HTR-8/SVneo (cell line): ENCODE measurements at places on chromosomes 7 and 10.

DNA sequence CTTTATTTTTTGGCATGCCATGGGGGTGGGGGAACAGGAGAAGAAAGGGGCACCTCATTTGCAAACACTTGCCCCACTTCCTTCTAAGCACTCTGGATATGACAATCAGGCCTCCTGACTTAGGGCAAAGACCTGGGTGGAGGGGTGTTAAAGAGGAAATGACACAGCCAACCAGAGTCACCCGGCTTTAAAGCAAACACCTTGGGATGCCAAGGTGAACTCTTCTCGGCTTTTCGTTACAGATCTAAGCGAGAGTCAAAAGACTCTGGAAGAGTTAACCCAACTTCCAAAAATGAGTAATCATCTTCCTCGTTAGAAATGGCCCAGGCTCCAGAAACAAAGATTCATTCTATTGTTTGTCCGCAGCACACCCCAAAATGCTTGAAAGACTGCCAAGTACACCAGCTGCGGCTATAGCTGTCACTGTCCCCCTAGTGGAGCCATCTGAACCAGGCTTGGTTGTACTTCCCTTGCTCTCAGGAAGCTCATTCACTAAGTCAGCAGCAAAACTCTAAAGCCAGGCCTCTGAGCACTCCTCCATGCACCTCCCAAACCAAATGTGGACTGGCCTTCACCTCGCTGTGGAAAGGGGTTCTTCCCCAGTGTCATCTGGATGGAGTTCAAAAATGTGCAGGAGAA is 24.8 kb downstream of the FAM53B start:
- DNase-seq, result no peak

DNA sequence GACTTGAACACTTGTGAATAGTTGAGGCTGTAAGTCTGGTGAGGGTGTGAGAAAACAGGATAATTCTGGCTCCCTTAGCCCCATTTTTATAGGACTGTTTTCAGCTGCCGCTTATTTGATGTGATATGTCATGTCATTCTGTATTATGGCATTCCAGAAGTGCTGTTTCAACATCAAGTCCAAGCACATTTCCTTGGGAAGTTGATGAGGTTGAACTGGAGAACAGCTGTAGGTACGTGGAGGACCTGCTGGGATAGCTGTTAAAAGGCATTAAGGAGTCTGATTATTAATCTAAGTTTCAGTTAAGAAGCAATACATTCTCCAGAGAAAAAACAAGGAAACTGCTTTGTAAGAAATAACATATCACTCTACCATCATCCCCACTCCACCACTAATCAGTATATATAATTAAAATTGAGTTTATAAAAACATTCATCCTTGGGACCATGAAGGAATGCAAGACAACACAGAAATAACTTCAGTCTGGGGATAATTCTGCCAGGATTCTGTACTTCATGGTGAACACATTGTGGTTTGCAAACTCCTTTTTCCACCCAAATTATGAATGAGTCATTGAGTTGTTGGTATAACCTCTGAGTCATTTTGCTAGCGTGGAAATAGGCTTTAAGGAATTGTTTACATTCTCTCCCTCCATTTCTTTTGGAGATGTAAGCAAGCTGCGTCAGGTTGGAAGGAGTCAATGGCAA is 39.9 kb upstream of the TMEM229A start:
- DNase-seq, result peak; percentile 3

DNA sequence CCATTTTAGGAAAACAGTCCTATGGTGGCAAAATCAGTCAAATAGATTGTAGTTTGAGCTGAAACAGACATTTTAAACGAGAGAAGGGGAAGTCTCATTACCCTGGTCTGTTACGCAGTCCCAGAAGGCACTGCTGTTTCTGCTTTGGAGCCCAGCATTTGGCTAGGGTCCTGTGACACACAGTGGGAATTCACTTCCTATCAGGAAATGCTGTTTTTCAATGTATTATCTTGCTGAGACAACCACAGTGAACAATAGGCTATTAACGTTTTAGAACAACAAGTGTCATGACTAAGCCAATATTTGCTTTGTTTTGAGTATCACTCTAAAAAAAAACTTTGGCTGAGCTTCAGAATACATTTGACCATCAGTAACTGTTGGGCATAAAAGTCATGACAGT is 74.1 kb downstream of the ADD3 start:
- no peak for DNase-seq

DNA sequence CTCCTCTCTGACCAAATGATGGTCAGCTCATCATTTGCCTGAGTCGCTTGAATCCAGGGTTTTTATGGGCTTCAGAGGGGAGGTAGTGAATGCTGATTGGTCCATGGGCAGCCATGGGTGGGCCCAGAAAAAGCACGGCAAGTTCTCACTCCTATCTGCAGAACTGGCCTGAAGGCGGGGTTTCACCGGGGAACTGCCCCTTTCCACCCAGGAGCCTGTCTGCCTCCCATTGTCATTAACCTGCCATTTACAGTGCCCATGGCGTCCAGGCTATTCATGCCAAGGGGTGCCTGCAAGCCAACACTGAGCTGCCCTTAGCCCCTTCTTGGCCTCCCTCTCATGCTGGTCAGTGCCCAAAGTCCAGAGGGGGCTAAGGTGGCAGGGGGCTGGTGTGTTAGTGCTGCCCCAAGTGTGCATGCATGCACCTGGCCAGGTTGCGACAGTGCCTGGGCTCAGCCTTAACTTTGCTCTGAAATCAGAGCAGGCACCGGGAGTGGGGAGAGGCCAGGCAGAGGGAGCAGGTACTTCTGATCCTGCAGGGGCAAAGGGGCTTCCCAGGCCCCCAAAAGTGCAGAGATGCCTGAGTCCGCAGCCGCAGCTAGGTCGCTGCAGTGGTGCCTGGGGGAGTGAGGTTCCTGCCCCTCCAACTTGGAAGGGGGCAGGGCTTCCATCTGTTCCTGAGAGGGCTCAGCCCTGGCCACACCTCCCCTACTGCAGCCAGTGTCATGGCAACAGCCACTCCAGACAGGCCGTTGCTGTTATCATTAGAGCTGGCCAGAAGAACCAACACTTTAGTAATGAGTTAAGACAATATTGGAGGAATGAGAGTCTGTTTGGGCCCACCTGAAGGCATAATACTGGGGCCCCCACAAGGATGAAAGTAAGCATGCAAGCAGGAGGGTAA is 561.6 kb downstream of the GRM8 start:
- no peak for DNase-seq

- peak; percentile 36 for DNase-seq
These were observed 1194.4 kb upstream of the SORCS1 start for GRCh38 chr10:108358912-108359311.

GRCh38 chr10:53122281-53122680 is 349.7 kb upstream of the MBL2 start:
- no peak for DNase-seq

- no peak for DNase-seq
These were observed 220.7 kb upstream of the GLI3 start for GRCh38 chr7:42457663-42458062.

- no peak for DNase-seq
These were observed 207.1 kb downstream of the TRIL start for GRCh38 chr7:28750981-28751380.

DNA sequence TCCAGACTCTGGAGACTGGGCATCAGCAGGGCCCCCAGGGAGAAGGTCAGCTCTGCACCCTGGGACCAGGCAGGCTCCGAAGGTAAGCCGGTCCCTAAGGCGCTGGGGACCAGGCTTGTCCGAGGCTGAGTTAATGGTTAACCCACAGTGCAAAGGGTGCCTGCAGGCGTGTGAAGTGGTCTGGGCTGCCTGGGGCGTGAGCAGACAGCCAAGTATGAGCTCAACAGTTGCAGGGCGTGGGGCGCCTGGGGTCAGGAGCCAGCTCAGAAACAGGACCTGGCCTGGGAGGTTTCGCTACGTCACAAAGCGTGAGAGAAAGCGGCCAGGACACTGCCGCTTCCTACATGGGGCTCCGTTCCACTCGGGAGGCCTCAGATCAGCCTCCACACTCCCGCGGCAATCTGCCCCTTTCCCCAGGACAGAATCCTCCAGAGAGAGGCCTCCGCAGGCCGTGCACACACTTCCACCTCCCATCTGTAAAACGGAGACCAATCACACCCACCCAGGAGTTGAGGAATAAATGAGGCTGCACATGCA is 16.0 kb downstream of the PDGFA start:
- DNase-seq, result no peak

DNA sequence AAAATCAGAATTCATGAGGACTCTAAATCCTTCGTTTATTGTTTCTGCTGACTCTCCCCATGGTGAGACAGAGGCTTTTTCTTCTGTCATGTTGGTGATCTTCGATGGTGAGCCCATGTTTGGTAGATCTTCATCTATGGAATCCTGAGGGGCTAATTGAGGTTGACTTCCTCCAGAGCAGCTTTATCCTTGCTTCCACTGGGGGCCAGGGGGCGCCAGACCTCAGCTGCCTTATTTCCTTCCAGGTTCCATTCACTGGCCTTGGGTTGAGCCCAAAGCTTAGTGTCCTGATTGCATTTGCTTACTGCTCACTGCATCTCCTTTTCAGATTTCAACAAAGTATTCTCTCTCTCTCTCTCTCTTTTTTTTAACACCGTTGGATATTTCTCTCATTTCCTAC is 80.7 kb downstream of the GCC1 start:
- DNase-seq, result peak; percentile 8

DNA sequence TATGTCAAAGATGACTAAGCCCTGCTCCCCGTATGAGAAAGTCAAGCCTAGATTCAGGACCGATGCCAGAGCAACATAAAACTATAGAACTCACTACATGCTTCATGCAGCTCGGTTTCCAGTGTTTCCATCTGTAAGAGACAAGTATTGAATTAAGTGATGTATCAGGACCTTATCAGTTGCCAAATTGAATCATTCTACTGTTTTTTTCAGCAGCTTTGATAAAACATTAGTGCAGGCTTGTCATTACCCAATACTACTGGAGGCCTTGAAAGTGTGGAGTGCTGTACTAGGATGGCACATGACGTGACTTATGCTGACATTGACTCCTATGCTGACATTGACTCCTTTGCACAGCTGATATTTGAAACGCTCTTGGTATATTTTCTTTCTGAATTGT is 10.8 kb upstream of the NRP1 start:
- DNase-seq, result no peak

DNA sequence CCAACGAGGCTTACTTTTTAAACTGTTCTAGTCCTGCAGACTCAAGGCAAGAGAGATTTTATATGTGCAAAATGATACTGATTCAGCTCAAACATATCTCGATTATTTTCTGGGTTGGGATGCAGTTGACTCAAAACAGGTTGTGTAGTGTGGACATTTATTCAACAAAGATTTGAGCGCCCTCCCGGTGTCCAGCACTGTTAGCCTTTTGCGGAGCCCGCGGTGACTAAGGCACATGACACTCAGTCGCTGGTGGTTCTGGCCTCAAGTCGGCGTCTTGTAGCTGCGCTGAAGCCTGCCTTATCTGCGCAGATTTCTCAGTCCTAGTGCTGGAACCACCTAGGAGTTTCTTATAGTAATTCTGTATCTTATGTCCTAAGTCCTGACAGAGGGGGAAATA is 938 bp upstream of the CADPS2 start:
- peak; percentile 12 for DNase-seq

DNA sequence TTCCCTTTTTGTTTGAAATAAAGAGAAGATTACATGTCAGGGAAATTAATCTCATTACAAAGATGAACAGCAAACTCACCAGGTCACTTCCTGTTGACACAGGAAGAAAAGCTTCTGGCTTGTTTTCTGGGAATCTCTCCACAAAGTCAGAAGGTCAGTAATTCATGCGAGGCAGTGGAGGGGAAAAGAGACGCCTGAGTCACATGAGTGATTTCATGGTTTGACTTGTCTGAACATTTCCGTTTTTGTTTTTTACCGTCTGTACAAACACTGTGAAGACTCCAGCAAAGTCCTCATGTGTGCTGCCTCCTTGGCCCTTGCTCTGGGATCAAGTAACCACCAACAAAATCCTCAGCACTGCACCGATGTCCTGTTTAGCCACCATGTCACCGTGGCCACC is 2.5 kb upstream of the HABP2 start:
- no peak for DNase-seq

- no peak for DNase-seq
These were observed 570.3 kb downstream of the DNAJB6 start for GRCh38 chr7:157907091-157907490.

GRCh38 chr10:90939116-90939515 is 18.2 kb upstream of the ANKRD1 start:
- DNase-seq, result no peak

DNA sequence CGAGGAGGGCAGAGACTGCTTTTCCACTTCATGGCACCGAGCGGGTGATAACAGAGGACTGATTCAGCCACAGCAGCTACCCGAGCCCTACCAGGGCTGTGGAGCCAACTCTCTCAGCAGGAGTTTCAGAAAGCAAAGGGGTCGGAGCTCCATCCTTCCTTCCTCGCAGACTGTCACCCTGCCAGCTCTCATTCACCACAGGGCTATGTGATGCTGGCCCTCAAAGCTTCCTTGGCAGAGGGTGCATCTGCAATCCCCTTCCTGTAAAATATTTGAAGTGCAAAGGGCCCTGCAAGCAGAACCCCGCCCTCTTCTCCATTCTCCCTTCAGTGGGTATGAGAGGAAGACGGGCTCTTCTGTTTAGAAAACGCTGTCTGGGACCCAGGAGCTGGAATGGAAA is 105.3 kb upstream of the LYZL2 start:
- DNase-seq, result no peak

GRCh38 chr10:30784897-30785605 is 155.5 kb upstream of the LYZL2 start:
- DNase-seq, result peak; percentile 64

DNA sequence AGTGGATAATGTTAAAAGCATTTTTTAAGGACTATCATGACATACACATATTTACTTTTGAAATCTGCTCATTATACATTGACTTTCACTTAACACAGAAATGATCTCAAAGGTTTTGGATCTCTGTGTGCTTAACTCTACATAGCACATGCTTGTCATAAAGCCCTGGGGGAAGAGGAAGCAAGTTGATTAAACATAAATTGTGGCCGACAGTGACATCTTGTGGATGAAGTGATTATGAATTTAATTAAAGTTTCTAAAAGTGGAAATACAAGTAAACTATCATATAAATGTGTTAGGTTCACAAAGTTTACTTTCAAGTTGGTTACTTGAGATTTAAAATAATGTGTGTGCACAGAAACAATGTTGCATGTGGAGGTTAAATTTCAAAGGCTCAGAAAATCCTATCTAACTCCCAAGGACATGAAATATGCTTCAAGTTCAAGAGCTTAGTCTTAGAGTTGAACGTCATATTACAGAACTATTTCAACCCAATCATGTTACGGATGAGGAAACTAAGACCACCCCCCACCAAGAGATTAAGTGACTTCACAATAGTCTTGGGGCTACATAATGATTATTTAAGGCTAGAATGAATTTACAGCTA is 1247.8 kb downstream of the GATA3 start:
- DNase-seq, result peak; percentile 19

GRCh38 chr7:76126632-76127031 is 75.1 kb upstream of the SRRM3 start:
- DNase-seq, result no peak

GRCh38 chr10:86160890-86161585 is 205.6 kb downstream of the GRID1 start:
- no peak for DNase-seq

DNA sequence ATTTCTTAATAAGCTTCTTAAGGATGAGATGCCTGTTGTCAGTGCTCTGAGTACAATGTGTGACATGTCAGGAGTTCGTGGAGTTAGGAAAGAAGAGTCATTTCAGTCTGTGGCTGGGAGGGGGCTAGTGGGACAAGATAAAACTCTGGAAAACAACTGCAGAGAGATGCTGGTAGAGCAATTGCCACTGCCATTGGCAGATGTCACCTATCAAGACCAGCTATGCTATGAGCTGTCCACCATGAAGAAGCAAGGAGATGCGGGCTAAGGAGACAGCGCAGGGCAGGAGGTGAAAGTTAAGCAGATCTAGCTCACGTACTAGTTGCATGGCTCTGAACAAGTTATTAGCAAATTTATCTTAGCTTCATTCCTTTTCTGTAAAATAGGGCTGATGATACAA is 756.7 kb downstream of the KCNMA1 start:
- DNase-seq, result no peak

- no peak for DNase-seq
These were observed 24.5 kb upstream of the SH3PXD2A start for GRCh38 chr10:103879831-103880230.
